ENCODE measurements at places on chromosomes 13 and 19. TPM values are rescaled to one million over a fixed set of nuclear protein-coding genes. Genes with fewer than 3 reads are reported as not detected.

CACNG6 gene
- total RNA-seq, result not detected

GPR180 gene
- total RNA-seq, result 2.7 TPM

GRCh38 chr13:112183532-112184090, 116.7 kb downstream of the SOX1 start:
- H3K27me3 ChIP-seq, result peaks cover 46% of the 10 kb centered on the region
- H3K4me1 ChIP-seq, result no peaks in the 10 kb centered on the region
- H3K36me3 ChIP-seq, result no peaks in the 10 kb centered on the region
- H3K27ac ChIP-seq, result no peak overlapping the region
- no peak for DNase-seq

GRCh38 chr13:113470073-113470472, 16.8 kb upstream of the ADPRHL1 start:
- DNase-seq, result peak; percentile 78
- H3K27ac ChIP-seq, result no peak overlapping the region
- no peak overlapping the region for H3K4me3 ChIP-seq
- H3K4me1 ChIP-seq, result no peaks in the 10 kb centered on the region
- peaks cover 83% of the 10 kb centered on the region for H3K36me3 ChIP-seq
- no peaks in the 10 kb centered on the region for H3K27me3 ChIP-seq

GRCh38 chr13:60397704-60398378, 821 bp downstream of the TDRD3 start:
- H3K4me1 ChIP-seq, result peaks cover 34% of the 10 kb centered on the region
- peak overlapping the region; percentile 84 for H3K4me3 ChIP-seq
- H3K36me3 ChIP-seq, result no peaks in the 10 kb centered on the region
- DNase-seq, result peak; percentile 92

DNA sequence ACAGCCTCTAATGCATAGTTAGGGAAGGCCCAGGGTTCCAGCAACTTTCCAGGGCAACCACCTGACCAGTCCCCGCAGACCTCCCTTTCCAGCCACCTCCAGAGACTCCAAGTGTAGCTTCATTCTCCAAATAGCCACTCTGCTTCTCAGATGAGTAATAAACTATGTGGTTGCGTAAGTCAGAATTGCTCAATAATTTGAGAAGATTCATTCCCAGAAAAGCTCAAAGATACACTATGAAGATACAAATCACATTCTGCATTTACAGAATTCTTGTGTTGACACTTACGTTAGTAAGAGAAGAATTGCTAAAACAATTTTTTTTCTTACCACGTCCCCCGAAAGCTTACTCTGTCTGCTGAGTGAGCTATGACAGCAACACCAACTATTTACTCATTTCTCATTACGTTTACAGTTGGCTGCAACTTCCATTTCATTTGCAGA, 8.2 kb upstream of the LATS2 start:
- DNase-seq, result peak; percentile 57
- H3K27me3 ChIP-seq, result no peaks in the 10 kb centered on the region
- no peaks in the 10 kb centered on the region for H3K36me3 ChIP-seq
- H3K4me1 ChIP-seq, result peaks cover 32% of the 10 kb centered on the region
- no peak overlapping the region for H3K4me3 ChIP-seq

DNA sequence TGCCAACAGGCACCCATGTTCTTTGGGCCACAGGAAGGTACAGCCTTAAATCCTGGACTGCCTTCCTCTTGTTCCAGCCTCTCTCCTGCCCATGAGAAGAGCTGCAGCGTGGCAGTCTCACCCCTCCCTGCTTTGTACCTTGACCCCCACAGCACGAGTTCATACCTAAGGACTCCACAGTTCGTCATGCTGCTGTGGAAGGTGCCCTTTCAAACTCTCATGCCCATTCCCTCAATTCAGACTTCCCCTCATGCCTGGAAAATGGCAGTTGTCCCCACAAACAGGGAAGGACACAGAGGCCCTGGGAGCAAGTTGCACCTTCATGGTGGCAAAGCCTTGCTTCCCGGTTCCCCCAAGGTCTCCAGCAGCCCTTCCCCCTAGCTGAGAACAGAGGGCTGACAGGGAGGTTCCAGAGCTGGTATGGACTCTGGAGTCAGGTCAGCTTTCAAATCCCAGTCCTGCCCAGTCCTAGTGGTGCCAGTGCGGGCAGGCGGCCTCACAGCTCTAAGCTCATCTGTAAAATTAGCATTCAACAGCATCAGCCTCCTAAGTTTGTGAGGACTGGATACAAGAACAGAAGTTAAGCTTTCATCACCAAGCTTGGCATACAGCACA, 8.6 kb downstream of the GSK3A start:
- H3K4me3 ChIP-seq, result no peak overlapping the region
- peaks cover 85% of the 10 kb centered on the region for H3K36me3 ChIP-seq
- peaks cover 16% of the 10 kb centered on the region for H3K4me1 ChIP-seq
- no peaks in the 10 kb centered on the region for H3K27me3 ChIP-seq

DNA sequence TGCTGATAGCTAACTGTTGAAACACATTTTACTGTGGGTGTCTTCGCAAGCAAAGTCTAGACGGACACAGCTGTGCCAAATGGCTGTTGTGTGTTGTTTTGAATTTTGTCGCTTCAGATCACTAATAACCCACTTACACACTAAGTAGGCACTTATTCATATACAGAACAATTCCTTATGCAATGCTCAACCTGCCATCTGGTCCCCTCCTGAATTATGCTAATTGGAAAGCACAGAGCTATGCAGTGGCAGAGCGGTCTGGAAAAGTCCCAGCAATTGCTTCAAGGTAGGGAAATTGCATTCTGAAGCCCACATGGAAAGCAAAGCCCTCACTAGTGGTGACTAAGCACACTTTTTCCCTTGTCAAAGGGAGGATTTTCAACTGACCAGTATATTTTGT, 69.9 kb downstream of the C13orf42 start:
- no peak for DNase-seq
- H3K27me3 ChIP-seq, result no peaks in the 10 kb centered on the region
- H3K36me3 ChIP-seq, result no peaks in the 10 kb centered on the region
- H3K4me3 ChIP-seq, result no peak overlapping the region

DNA sequence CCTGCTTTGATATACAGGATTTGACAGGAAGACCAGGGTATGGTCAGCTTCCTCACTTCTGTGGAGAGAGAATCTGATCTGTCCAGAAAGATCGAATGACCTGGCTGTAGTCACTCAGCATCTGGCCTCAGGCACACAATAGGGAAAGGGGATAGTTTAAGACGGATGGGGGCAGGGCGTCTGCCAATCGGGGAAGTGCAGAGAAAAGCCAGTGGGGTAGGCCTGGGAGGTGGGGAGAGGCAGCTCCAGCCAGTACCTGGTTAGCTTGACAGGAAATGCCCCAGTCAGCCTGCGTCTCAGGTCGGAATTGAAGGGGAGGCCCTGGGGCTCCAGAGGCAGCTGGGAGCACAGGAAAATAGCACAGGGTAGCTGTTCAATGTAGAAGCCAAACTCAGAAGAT, 12.4 kb downstream of the ZNF444 start:
- H3K27ac ChIP-seq, result peak overlapping the region; percentile 14
- DNase-seq, result no peak
- H3K4me3 ChIP-seq, result no peak overlapping the region
- peaks cover 42% of the 10 kb centered on the region for H3K36me3 ChIP-seq

DNA sequence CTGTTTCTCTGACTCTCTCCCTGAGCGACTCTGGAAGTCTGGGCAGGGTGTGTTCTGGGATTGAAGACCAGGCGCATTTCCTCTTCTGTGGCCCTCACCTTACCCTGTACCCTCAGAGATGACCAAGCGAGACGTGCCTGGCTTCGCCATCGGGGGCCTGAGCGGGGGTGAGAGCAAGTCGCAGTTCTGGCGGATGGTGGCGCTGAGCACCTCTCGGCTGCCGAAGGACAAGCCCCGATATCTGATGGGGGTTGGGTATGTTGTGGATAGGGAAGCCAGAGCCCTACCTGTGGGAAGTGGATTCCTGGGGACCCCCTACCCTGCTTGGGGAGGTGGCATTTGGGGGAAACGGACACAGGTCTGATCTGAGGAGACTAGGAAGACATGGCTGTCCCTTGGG, 5.8 kb upstream of the DNM2 start:
- H3K4me3 ChIP-seq, result no peak overlapping the region
- no peaks in the 10 kb centered on the region for H3K27me3 ChIP-seq
- H3K4me1 ChIP-seq, result peaks cover 4% of the 10 kb centered on the region
- DNase-seq, result no peak

- H3K4me3 ChIP-seq, result no peak overlapping the region
- no peak for DNase-seq
- no peaks in the 10 kb centered on the region for H3K27me3 ChIP-seq
- H3K4me1 ChIP-seq, result peaks cover 69% of the 10 kb centered on the region
- peak overlapping the region; percentile 93 for H3K27ac ChIP-seq
Observed at GRCh38 chr19:18321734-18322102, 1.2 kb downstream of the LSM4 start.

OVOL3 gene
- not detected for total RNA-seq

DNA sequence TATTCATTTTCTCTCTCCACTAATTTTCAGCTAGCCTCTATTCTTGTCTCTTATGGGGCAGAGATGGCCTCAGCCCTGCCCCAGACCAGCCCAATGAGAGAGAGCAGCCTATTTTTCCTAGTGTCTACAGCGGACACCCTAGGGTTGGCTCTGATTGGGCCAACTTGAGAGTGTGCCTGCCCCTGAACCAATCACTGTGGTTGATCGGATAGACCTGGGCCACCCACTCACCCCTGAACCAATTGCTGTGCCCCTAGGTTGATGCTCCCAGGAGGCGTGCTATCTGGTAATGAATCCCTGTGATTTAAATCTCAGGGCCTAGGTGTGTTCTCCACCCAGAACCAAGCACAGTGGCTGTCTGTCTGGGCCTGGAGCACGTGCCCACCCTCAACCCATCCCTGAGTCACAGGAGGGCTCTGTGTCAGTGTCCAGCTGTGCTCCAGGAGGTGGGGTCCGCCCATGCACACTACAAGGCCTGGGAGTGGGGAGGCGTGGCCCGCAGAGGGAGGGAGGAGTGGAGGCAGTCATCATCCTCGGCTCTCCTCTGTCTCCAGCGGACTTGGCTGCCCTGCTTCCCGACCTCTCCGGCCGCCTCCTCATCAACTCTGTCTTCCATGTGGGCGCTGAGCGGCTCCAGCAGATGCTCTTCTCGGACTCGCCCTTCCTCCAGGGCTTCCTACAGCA, 14.9 kb upstream of the SCN1B start:
- H3K4me1 ChIP-seq, result peaks cover 18% of the 10 kb centered on the region
- DNase-seq, result no peak
- H3K4me3 ChIP-seq, result no peak overlapping the region
- H3K36me3 ChIP-seq, result peaks cover 87% of the 10 kb centered on the region
- no peaks in the 10 kb centered on the region for H3K27me3 ChIP-seq
- H3K27ac ChIP-seq, result no peak overlapping the region

DNA sequence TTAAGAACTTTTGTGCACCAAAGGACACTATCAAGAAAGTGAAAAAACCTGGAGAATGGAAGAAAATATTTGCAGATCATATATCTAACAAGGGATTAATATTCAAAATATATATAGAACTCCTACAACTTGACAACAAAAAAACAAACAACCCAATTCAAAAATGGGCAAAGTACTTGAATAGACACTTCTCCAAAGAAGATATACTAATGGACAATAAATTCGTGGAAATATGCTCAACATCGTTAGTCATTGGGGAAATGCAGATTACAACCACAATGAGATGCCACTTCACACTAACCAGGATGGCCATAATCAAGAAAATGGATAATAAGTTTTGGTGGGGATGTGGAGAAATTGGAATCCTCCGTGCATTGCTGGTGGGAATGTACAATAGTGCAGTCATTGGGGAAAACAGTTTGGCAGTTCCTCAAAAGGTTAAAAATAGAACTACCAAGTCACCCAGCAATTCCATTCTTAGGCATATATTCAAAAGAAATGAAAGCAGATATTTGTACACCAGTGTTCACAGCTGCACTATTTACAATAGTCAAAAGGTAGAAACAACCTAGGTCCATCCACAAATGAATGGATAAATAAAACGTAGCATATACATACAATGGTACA, 2.2 kb upstream of the LSR start:
- peak; percentile 39 for DNase-seq
- no peaks in the 10 kb centered on the region for H3K27me3 ChIP-seq
- H3K4me1 ChIP-seq, result peaks cover 22% of the 10 kb centered on the region
- H3K4me3 ChIP-seq, result no peak overlapping the region

CASP14 gene
- total RNA-seq, result not detected

STOML3 gene
- total RNA-seq, result not detected

GRCh38 chr19:32091241-32091640, 254.2 kb upstream of the ZNF507 start:
- no peaks in the 10 kb centered on the region for H3K27me3 ChIP-seq
- H3K4me1 ChIP-seq, result no peaks in the 10 kb centered on the region
- H3K4me3 ChIP-seq, result no peak overlapping the region
- H3K27ac ChIP-seq, result no peak overlapping the region
- H3K36me3 ChIP-seq, result no peaks in the 10 kb centered on the region

DKKL1 gene
- not detected for total RNA-seq

DNA sequence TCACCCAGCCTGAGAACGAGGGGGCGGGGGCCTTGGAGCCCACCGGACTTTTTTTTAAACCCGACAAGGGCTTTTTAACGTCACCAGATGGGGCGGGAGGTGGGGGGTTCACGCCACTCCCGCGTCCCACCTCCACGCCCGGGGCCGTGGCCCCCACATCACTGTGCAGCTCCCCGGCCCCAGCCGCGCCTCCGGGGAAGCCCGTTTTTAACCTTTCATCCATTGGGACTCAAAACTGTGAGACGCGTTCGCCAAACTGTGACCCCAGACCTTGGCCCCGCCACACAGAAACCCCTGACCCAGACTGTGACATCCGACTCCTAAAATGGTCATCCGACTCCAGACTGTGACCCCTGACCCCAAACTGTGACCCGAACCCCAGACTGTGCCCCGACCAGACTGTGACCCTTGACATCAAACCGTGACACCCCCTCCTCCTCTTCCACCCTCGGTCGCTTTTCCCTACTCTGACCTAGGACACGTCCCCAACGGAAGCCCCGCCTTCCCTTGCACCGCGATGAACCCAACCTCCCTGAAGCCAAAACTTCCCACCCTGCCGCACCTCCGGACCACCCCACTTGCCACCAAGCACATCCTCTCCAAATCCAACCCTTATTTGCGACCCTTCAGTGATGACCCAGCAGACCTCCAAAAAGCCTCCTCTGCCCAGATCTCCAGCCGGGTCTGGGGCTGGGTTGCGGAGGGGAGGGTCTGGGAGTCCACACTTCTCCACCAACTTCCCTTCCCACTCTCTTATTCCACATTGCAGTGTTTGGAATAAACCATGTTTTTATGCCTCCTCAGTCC, 1.5 kb upstream of the GRWD1 start:
- peaks cover 38% of the 10 kb centered on the region for H3K4me1 ChIP-seq
- peaks cover 23% of the 10 kb centered on the region for H3K36me3 ChIP-seq
- no peak for DNase-seq
- H3K27ac ChIP-seq, result peak overlapping the region; percentile 88

- H3K27me3 ChIP-seq, result no peaks in the 10 kb centered on the region
- no peak overlapping the region for H3K27ac ChIP-seq
- DNase-seq, result no peak
- H3K4me1 ChIP-seq, result no peaks in the 10 kb centered on the region
- H3K36me3 ChIP-seq, result no peaks in the 10 kb centered on the region
- H3K4me3 ChIP-seq, result no peak overlapping the region
Observed at GRCh38 chr13:73535341-73535740, 476.5 kb downstream of the KLF5 start.
